ENCODE measurements at places on chromosomes 2 and 18.

GRCh38 chr2:57892920-57893319, 153.7 kb upstream of the VRK2 start:
- peak; percentile 9 for DNase-seq

GRCh38 chr2:8046849-8047248, 635.0 kb upstream of the ID2 start:
- no peak for DNase-seq

DNA sequence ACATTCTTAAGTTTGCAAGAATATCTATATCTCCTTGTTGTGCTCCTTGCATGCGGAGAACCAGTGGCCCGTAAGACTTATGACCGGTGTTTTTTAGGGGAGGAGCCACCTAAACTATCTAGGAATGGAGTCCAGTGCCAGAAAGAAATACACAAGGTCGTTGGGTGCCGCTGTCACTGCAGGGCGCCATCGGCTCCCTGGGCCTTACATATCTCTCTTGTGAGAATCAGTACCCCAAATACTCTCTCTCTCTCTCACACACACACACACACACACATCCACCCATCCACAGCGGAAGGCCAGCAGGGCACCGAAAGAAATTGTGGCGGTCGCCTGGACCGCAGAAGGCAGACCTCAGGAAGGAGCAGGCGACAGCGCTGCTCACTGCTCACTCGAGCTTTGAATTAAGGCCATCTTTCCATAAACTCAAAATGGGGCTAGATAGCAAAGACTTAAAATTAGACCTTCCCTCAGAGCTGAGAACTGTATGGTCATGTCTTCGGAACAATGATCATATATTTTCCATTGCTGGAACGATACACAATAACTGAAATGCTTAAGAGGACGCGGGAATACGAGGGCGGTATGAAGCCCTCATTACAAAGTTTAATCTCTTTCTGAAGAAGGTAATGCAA, 10.4 kb downstream of the NR4A2 start:
- DNase-seq: no peak

GRCh38 chr2:8345200-8345599, 336.7 kb upstream of the ID2 start:
- DNase-seq: no peak

DNA sequence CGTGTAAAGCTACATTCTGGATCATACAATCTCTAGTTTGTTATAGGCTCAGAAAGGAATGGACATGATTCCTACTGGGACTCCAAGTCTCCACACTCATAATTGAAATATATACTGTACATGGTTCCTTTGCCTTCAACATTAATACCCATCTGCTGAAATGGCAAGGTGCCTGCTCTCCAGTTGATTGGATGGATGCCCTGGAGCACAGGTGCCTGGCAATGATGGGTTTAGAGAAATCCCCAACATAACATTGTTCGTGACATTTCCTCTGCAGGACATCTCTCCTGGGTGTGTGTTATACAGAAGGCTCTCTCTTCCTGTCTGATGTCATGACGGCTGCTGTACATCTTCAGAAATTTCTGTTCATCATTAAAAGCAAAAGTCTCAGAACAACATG, 449.7 kb upstream of the CWC22 start:
- DNase-seq: no peak

DNA sequence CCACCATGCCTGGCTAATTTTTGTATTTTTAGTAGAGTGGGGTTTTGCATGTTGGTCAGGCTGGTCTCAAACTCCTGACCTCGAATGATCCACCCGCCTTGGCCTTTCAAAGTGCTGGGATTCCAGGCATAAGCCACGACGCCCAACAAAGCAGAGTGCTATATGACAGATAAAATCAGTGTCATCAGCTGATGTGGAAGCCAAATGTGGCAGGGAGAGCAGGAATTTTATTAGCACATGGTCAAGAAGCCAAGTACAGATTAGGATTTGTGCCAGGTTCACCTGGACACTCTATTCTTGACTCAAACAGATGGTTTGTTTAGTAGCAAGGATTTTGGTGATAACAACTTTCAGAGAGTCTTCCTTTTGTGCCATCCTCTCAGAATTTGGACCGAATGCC, 62.7 kb downstream of the LCLAT1 start:
- no peak for DNase-seq

DNA sequence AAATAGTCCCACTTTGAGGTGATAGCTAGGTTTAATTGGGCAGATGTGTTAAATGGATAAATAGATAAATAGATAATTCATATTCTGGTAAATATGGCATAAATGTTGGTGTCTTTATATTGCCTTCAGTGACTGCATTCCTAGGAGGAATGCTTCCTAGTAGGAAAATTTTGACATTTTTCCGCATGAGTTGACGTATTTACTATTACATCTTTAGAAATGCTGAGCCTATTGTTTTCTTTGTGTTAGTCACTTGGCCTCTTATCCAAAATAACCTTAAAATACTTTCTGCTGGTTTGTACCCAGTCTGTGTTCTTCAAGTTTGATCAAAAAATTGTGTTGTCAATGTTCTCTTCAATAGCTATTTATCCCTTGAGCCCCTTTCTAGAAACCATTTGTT, 495.6 kb upstream of the ZEB2 start:
- DNase-seq: no peak

DNA sequence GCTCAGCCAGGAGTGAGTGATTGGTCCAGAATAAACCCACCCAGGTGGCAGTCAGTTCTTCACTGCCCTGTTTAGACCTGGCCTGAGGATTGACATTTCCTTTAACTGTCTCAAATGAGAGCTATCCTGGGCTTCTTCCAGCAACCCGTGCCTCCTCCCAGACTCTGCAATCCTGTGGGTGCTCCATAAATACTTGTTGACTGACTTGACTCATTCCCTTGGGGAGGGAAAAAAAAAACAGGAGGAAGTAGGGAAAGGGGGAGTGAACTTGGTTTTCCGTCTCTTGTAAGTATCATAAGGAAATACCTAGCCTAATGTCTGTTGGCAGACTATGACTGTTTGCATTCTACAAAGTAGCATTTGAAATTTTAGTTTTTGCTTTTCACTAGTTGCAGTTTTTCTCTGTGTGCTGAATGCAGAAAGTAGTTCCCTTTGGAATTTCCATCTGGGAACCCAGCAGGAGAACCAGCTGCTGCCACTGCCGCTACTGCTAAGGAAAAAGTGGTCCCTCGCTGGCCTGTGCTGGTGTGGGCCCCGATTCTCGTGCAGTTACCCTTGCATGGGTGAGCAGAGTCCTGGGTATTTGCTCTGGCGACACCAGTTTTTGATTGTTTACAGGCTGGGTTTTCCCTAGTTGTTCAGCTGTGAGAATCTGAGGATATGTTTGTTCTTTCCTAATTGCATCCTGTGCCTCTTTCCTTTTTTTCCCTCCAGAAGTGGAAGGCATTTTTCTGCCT, 78.8 kb downstream of the TGOLN2 start:
- DNase-seq: peak; percentile 98

- DNase-seq: no peak
Observed at GRCh38 chr18:8601277-8602032, 7.8 kb upstream of the RAB12 start.

DNA sequence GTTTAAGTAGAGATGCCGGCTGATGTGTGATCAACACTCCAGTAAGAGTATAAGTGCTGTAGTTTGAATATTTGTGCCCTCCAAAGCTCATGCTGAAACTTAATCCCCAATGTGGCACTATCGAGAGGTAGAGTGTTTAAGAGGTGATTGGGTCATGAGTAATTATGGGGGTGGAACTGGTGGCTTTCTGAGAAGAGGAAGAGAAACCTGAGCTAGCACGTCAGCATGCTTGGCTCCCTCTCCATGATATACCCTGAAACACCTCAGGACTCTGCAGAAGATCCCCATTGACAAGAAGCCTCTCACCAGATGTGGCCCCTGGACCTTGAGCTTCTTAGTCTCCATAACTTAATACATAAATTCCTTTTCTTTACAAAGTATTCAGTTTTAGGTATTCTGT, 584.8 kb downstream of the TSN start:
- no peak for DNase-seq

DNA sequence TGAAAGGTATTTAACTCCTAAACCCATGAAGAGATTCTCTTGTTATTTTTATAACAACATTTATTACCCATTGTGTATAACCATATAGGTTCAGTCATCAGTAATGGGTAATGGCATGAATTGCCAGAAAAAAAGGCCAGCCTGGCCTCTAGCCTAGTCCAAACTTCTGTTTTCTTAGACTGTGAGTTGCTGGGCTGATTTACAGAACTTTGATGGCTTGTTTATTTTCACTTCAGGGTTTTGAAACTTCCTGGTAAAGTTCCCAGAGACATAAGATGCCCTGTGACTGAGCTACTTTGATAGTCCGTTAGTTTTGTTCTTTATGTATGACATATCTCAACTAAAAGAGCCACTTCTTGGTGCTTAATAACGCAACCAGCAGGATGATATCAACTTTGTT, 164.8 kb downstream of the METTL4 start:
- peak; percentile 20 for DNase-seq

DNA sequence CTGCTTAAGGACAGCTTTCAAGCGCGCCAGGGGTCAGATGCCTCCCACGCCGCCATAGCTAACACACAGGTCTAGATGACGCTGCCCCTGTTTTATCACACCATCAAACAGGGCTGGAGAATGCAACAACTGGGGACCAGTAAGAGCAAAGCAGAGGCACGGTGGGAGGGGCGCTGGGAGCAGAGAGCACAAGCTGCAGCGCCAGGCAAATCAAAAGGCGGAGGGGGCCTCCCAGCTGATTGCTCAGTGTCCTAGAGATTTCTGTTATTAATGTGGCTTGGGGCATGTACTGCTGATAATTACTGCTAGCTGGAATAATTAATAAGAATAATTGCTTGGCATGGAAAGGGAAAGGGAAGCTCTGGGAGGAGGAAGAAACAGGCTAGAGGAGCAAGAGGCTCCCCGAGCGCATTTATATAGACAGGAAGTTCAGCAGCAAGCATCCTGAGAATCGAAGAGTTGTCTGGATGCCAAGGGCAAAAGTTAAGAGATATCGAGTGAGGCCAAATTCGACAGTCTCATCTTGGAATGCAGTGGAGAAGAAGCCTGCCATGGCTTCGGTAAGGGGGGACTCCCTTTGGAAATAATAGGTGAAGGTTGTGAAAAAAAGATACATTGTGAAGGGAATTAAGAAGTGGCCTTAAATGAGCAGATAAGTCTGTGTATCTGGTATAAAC, 104.5 kb upstream of the ZNF521 start:
- DNase-seq: no peak

GRCh38 chr18:22964116-22964515, 31.0 kb downstream of the RBBP8 start:
- no peak for DNase-seq

GRCh38 chr2:241030883-241031282, 32.5 kb downstream of the SNED1 start:
- DNase-seq: no peak

Measured in fibroblast of skin of abdomen (primary cell).